ENCODE measurements at places on chromosomes 2 and 18. TPM values are rescaled to one million over a fixed set of nuclear protein-coding genes. Genes with fewer than 3 reads are reported as not detected.

IL36B gene
- not detected for total RNA-seq

DNA sequence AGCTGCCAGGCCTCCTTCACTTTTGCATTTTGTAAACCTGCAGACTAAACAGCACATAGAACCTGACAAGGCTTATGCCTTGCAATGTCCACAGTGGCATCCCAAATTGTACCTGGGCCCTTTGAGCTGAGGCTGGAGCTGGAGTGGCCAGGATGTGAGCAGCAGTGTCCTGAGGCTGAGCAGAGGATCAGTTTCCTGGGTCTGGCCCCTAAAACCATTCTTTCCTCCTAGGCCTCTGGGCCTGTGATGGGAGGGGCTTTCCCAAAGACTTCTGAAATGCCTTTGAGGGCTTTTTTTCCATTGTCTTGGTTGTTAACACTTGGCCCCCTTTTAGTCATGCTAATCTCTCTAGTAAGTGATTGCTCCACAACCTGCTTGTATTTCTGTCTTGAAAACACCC lies 32.8 kb downstream of the FSIP2 start:
- no peak overlapping the region for H3K27ac ChIP-seq
- no peak overlapping the region for H3K4me3 ChIP-seq
- H3K27me3 ChIP-seq = no peaks in the 10 kb centered on the region
- H3K36me3 ChIP-seq = no peaks in the 10 kb centered on the region
- H3K4me1 ChIP-seq = no peaks in the 10 kb centered on the region

DNA sequence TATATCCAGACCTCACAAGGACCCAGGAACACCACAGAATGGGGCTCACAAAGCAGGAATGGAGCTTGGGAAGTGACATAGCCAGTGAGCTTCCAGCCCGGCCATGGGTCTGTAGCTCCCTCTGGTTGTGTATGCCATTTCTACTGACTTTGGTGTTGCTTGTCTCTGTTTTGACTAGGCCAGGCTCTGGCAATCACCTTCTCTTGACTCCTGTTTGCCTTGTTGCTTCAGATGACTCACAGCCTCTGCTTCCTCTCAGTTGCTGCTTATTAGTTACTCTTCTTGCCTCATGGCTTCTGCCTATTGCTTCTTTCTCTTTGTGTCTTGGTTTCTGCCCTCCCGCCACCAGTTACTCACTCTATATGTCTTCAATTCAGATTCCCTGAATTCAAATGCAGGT lies 15.8 kb upstream of the IER3IP1 start:
- H3K4me1 ChIP-seq = peaks cover 13% of the 10 kb centered on the region
- no peak overlapping the region for H3K27ac ChIP-seq
- H3K36me3 ChIP-seq = no peaks in the 10 kb centered on the region
- DNase-seq = no peak

NHEJ1 gene
- total RNA-seq = 20.3 TPM

ST8SIA3 gene
- total RNA-seq = not detected
